AML-193 (cell line): ENCODE measurements at places on chromosomes 11 and 22.
A peak's percentile ranks its signal among the peaks of the same experiment; 100 is the strongest.

GRCh38 chr11:69636512-69637197, 4.3 kb upstream of the CCND1 start:
- DNase-seq: no peak

GRCh38 chr11:18692941-18693760, 5.4 kb upstream of the TMEM86A start:
- DNase-seq: no peak

GRCh38 chr22:33874206-33874605, 46.1 kb downstream of the LARGE1 start:
- DNase-seq: no peak

- DNase-seq: no peak
Measured at GRCh38 chr22:49119551-49119952, 708.1 kb downstream of the BRD1 start.

- no peak for DNase-seq
Measured at GRCh38 chr11:64763526-64764039, 3.8 kb upstream of the PYGM start.

DNA sequence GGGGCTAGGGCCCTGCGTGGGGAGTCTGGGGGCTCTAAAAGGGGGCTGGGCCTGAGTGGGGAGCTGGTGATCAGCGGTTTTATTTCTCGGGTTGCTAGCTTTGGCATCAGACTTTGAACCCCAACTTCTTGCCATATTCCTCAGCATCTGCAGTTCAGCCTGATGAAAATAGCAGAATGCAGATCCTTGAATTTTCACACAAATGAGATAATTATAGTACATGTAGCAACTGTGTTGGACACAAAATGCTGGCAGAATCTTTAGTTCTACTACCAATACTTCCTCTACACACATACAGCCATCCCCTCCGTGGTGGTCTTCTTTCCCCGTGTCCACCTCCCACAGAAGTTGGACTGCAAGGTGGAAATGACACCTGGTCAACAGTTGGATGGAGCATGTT, 1.5 kb downstream of the ZC3H7B start:
- DNase-seq: no peak

DNA sequence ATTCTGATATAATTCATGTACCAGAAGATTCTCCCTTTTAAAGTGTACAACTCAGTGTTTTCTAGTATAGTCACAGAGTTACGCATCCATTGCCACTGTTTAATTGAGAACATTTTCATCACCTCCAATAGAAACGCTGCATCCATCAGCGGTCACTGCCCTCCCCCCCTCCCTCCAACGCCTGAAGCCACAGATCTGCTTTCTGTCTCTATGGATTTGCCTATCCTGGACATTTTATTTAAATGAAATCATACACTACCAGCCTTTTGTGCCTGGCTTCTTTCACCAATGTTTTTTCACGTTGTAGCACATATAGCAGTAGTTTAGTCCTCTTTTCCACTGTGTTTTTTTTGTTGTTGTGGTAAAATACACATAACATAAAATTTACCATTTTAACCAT, 22.8 kb downstream of the TCP11L1 start:
- DNase-seq: no peak

DNA sequence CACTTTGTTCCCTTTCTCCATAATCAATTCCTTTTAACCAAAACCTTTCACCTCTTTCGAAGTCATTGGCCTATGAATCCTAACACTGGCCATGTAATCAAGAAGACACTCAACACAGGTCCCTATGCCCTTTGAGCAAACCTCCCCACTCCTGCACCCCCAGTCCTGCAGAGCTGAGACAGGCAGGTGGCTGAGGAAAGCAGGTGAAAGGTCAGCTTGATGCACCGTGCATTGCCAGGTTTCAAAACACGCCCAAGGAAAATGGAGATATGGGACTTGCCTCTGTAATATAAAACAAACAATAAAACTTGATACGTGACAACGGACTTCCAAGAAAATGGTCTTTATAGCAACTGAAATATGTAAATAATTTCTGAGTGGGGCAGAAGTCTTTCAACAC, 10.6 kb downstream of the CPT1A start:
- no peak for DNase-seq

- DNase-seq: no peak
Measured at GRCh38 chr22:27252282-27253049, 549.1 kb downstream of the MN1 start.

DNA sequence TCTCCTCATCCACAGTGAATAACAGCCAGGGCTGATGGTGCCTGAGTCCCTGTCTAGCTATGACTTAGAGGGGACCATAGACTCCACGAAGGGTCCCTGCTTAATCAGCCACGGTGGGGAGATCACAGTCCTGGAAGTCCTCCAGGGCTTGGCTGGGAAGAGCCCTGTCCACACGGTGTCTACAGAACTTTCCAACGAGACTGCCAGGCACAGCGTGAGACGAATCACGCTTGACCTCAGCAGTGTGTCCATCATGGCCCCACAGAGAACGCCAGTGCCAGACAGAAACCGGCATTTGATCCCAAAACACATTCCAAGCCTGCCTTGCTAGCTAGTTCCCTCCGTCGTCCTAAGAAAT, 143.4 kb downstream of the CRYBB2 start:
- DNase-seq: no peak

GRCh38 chr11:68026391-68027105, 3.9 kb upstream of the NDUFS8 start:
- DNase-seq: no peak

DNA sequence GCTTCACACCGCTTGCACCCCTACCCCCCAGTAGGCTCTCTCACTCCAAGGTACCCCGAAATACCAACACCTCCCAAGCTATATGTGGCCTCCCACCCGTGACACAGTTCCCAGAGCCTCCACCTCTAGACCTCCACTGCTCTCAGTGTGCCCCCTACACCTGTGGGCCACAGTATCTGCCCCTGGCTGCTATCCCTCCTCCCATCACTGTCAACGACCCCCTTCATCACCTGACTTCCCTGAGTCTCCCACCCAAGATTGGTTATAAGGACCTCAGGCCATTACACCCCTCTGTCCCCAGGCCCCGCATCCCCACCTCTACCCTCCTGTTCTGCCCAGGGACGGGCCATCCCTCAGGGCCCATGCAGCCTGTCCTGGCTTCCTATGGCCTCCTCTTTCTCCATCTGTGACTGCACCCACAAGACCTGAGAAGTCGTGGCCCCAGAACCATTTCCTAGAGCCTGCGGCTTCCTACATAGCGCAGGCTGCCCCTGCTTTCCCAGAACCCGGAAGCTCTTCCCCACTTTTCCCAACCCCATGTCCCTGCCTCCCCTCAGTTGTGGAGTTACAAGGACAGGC, 734 bp downstream of the ACR start:
- DNase-seq: no peak

DNA sequence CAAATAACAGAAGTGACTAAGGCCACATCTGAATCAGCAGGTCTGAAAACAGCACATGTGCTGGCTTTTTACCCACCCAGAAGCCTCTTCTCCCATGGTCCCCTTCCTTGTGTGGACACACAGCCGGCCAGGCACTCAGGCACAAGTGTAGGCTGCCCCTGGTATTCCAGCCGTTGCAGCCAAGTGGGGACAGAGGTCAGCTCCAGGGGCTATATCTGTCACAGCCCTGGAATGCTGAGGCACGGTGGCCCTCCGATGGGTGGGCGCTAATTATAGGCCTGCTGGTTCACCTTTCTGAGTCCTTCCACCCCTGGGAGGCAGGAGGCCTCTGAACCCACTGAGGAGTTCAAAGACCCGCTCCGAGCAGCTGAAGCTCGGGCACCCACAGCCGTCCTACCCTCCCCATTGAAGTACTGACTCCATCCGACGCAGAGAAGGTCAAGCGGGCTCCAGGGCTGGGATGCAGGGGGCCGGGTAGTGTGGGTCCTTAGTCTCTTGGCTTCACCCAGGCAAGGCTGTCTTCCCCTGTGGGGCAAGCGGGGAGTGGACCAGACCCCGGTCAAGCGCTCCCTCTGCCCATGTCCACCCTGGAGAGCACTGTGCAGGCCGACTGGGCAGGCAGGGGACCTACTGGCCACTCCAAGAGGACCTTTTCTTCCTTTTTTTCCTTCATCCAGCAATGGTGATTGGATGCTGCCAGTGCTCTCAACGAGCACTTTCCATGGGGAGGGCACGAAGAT, 14.3 kb downstream of the FGF3 start:
- DNase-seq: no peak

DNA sequence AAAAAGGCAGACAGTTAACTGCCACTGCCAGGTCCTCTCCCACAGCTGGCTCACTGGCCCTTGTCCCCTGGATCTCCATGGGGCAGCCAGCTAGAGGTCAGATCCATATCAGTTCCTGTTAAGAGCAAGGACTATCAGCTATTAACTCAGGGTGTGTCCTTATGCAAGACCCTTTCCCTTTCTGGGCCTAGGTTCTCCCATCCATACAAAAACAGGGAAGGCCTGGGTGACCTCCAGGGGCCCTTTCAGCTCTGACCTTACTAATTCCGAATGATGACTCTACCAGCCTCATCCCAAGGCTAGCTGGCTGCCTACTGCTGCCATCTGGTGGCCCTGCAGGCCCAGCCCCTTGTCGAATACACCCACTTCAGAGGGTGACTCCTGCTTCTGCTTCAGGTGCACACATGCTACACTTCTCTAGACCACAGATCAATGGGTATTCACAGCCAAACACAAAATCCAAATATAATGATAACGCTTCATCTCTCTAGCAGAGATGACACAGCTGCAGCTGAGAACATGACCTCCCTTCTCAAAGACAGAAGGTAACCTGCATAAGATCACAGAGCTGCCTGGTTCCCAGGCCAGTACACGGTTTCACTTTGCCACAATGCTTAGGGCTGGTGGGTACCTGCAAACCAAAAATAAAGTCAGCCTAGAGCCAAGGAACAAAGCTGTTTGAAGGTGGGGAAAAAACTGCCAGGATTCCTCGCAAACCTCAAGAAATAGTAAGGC, 34.1 kb downstream of the SERGEF start:
- DNase-seq: peak; percentile 45

DNA sequence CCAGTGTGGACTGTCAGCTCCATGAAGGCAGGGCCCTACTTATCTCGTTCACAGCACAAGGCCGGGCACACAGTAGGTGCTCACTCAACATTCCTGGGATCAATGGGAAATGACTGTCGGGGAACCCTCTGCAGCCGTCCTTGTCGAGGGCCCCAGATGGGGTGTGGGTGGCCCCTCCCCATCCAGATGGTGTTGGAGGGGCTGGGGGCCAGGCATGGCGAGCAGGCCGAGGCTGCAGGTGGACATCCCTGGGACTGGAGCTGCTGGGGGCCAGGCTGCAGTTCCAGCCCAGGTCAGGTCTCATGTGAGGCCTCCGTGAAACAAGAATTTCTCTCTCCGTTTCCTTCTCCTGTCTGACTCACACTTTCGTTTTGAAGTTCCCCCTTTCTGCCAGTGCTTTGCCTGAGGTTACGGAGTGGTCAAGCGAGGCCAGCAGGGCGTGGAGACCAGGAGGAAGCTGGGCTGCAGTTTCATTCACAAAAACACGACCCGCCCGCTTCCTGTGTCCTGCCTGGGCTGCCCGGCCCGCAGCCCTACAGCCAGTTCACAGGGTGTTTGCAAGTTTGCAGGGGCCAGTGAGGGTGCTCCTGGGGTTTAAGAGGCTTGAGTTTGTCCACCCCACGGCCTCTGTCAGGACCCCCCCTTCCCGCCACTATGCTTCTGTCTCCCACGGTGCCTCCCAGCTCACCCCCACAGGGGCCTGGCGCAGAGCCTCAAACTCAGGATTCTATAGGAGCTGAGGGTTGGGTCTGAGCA, 4.5 kb downstream of the MYEOV start:
- DNase-seq: peak; percentile 97

GRCh38 chr11:69384251-69385143, 90.5 kb downstream of the MYEOV start:
- DNase-seq: no peak

DNA sequence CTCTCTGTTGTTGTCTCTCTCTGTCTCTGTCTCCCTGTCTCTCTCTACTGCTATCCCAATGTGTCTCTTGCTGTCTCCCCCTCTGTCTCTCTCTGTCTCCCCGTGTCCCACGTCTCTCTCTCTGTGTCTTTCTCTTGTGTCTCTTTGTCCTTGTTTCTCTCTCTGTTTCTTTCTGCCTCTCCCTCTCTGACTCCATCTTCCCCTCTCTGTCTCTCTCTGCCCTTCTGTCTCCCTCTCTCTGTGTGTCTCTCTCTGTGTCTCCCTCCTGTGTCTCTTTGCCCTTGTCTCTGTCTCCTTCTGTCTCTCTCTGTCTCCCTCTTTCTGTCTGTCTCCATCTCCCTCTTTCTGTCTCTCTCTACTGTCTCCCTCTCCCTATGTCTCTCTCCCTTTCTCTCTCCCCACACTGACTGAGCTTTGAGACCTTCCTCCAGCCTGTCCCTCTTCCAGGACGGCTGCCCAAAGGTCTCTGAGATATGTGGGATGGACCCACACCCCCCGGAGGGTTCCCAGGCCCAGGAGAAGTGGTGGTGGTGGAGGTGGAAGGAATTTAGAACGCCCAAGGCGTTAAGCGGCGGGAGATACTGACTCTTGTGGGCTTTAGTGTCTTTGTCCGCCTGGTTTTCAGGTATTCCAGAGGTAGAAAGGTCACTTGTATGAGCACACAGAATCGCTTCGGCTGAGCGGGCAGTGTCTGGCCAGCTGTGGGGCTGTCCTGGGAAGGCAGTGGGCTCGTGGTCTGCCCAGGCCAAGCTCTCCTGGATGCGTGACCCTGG, 65.5 kb upstream of the CCND1 start:
- no peak for DNase-seq

DNA sequence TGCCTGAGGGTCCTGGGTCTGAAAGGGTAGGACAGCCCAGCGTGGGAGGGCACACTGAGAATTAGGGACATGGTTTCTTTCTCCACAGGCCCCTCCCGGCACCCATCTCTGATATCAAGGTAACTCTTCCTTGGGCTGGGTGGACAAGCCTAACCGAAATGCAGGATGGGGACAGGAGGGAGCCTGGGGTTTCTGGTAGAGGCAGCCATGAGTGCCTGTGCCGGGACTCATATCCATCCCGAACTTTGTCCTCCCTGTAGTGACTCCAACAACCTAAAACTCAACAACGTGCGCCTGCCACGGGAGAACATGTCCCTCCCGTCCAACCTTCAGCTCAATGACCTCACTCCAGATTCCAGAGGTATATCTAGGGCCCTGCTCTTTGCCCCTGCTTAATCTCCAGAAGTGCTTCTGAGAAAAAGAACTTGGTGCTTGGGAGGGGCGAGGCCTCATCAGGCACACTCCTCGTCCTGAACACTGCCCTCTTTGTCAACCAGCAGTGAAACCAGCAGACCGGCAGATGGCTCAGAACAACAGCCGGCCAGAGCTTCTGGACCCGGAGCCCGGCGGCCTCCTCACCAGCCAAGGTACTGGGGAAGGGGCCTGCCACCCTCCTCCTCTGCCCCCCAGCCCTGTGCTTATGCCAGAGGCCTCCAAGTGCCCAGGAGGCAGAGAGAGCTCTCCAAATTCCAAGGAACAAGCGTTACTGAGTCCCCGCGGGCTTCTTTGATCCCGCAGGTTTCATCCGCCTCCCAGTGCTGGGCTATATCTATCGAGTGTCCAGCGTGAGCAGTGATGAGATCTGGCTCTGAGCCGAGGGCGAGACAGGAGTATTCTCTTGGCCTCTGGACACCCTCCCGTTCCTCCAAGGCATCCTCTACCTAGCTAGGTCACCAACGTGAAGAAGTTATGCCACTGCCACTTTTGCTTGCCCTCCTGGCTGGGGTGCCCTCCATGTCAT, 3.1 kb downstream of the TMEM25 start:
- DNase-seq: no peak
